ENCODE measurements at places on chromosomes 4 and X. TPM values are rescaled to one million over a fixed set of nuclear protein-coding genes. Genes with fewer than 3 reads are reported as not detected.
A peak's percentile ranks its signal among the peaks of the same experiment; 100 is the strongest.

GRCh38 chrX:103063918-103064434, at the start of gene BEX1:
BEX1 (minus strand) TSS chrX:103064171; CDS start chrX:103063274, 897 bp downstream.
- no peaks in the 10 kb centered on the region for H3K4me1 ChIP-seq
- DNase-seq = peak; percentile 64
- no peaks in the 10 kb centered on the region for H3K27me3 ChIP-seq
- H3K4me3 ChIP-seq = peak within 1 kb of the TSS; percentile 6
- H3K27ac ChIP-seq = no peak within 1 kb of the TSS

GRCh38 chrX:13891377-13892140, 74.7 kb upstream of the GPM6B start:
- DNase-seq = peak; percentile 17
- no peaks in the 10 kb centered on the region for H3K27me3 ChIP-seq
- no peak overlapping the region for H3K4me3 ChIP-seq
- no peaks in the 10 kb centered on the region for H3K36me3 ChIP-seq
- no peak overlapping the region for H3K27ac ChIP-seq
- H3K4me1 ChIP-seq = no peaks in the 10 kb centered on the region

DNA sequence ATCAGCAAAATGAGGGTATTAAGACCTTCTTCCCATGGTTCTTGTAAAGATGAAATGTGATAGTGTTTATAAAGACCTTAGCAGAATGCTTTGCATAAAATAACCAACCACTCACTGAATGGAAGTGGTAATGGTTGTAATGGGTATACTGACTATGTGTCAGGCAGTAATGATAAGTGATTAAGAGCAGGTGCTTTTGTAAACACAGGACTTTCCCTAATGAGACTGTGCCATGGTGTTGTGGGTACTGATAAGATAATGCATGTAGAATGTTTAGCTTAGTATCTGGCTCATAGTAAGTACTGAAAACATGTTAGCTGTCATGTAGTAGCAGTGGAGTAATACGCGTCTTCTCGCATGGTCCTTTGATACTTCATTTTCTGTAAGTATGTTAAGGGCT, 6.9 kb downstream of the LSM6 start:
- DNase-seq = no peak
- no peak overlapping the region for H3K27ac ChIP-seq
- peaks cover 8% of the 10 kb centered on the region for H3K4me1 ChIP-seq
- no peaks in the 10 kb centered on the region for H3K36me3 ChIP-seq

DNA sequence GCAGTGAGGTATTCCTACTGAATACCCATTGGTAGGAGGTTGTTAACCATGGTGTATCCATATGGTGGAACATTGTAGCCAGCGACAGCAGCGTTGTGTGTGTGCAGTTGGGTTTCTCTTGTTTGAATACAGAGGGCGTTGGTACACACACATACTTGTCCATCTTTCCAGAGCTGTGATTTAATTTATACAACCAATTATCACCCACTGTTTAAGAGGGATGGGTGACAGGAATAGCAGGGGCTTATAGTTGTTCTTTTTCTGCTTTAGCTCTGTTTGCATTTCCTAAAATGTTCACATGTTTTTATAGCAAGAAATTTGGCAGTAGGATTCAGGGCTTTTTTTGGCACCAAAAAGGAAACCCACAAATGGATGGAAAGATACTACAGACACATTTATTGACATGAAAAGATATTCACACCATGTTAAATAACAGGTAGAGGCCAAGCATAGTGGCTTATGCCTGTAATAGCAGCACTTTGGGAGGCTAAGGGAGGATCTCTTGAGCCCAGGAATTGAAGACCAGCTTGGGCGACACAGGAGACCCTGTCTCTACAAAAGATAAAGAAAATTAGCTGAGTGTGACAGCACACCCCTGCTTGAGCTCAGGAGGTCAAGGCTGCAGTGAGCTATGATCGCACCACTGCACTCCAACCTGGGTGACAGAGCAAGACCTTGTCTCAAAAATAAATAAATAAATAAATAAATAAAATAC, 60.6 kb downstream of the TNIP2 start:
- H3K4me1 ChIP-seq = no peaks in the 10 kb centered on the region
- H3K27me3 ChIP-seq = no peaks in the 10 kb centered on the region
- no peak overlapping the region for H3K4me3 ChIP-seq
- no peak overlapping the region for H3K27ac ChIP-seq
- DNase-seq = no peak
- H3K36me3 ChIP-seq = peaks cover 71% of the 10 kb centered on the region

The MAGEC1 gene
- total RNA-seq = not detected

- H3K4me1 ChIP-seq = peaks cover under 1% of the 10 kb centered on the region
- H3K36me3 ChIP-seq = no peaks in the 10 kb centered on the region
- DNase-seq = no peak
Observed at GRCh38 chrX:53930515-53931380, 113.5 kb downstream of the PHF8 start.

The NUDT9 gene
- 25.4 TPM for total RNA-seq

DNA sequence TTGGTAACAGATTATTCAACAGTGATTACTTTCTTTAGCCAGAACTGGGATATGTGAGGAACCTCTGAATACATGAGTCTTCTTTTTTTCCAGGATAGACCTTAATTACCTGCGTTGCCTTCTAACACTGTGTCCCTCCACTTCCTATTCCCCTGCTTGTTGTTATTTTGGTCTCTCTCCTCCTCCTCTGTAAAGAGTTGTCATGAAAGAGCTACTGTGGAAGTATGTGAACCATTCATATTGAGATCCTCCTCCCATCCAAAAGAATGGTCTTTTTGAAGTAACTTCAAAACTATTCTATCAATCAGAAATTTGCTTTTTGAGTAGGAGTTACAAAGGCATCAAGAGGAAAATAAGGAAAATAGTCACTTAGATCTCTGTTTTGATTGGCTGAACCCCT, 420.0 kb upstream of the TENM3 start:
- H3K4me3 ChIP-seq = no peak overlapping the region
- H3K4me1 ChIP-seq = no peaks in the 10 kb centered on the region
- no peaks in the 10 kb centered on the region for H3K36me3 ChIP-seq
- no peaks in the 10 kb centered on the region for H3K27me3 ChIP-seq
- DNase-seq = no peak

DNA sequence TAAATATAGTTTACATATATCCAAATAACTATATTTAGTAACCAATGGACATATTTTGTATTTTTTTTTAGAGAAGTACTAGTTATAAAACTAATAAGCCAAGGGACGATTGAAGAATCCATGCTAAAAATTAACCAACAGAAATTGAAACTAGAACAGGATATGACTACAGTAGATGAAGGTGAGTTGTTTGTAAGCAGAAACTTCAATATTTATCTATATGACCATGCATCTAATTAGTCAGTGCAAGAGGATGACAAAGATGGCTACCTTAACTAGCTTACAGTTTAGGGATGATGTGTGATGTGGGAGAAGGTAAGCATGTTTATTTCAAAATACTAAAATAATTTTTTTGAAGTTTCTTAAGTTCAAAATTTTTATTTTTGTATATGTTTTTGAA, 57.7 kb downstream of the HPGDS start:
- DNase-seq = no peak
- no peak overlapping the region for H3K27ac ChIP-seq
- H3K27me3 ChIP-seq = no peaks in the 10 kb centered on the region
- H3K36me3 ChIP-seq = peaks cover 18% of the 10 kb centered on the region

The SLC7A11 gene
- 7.8 TPM for total RNA-seq

The FGF2 gene
- total RNA-seq = 3.0 TPM

Measured in thyroid gland (tissue), 4 donors.